G401 (cell line): ENCODE measurements at places on chromosomes 7 and 10. TPM values are rescaled to one million over a fixed set of nuclear protein-coding genes. Genes with fewer than 3 reads are reported as not detected.
A peak's percentile ranks its signal among the peaks of the same experiment; 100 is the strongest.

Gene PNLIPRP1
- not detected in 2 replicates for total RNA-seq

Gene MUC3A
- 0.37 TPM in 1 of 2 replicates, not detected in the other for total RNA-seq

DNA sequence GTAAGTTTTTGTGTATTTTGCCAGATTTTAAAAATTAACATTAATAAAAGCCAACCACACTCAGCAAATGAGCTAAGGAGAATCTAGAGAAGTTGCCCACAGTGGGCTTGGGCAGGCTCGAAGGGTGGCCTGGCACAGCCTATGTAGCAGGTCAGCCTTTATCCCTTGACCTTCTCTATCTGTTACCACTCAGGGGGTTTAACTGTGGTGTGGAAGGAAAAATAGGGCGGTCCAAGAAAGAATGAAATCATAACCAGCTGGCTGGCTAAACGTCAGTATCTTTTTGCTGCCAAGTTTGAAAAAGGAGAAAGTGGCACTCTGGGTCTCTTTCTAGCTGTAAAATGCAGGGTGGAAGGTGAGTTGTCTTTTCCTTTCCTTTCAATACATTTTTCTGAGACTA is 130.3 kb upstream of the ASAH2 start:
- DNase-seq: peak; percentile 36

- no peak for DNase-seq
These were observed 21.6 kb upstream of the FAM180A start for GRCh38 chr7:135770139-135770710.

DNA sequence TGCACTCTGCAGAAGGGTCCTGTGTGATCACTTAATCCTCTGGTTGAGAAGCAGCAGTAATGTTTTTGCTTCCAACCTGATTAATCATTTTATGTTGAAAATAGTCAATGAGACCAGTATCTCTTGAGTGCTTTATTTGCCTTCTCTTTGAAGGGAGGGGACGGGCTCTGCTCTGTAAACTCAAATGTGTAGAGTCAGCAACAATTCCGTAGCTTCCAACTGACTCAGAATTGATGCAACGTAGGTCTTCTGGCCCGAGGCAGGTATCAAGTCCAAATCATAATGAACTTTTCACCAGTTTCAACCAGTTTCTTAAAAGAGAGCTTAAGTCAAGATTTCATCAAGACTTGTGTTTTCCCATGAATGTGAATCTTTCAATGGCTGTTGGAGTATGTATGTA is 26.3 kb downstream of the GUSB start:
- DNase-seq: no peak

- no peak for DNase-seq
These were observed 31.6 kb upstream of the CCDC71L start for GRCh38 chr7:106692450-106693051.

Gene PPIF
- total RNA-seq: 58.4 and 66.1 TPM in 2 replicates

- DNase-seq: no peak
These were observed 6.2 kb downstream of the RARRES2 start for GRCh38 chr7:150335108-150335773.

GRCh38 chr10:91582153-91582554 is 50.7 kb downstream of the PPP1R3C start:
- no peak for DNase-seq

- DNase-seq: no peak
These were observed 15.6 kb upstream of the HECW1 start for GRCh38 chr7:43096875-43097274.

DNA sequence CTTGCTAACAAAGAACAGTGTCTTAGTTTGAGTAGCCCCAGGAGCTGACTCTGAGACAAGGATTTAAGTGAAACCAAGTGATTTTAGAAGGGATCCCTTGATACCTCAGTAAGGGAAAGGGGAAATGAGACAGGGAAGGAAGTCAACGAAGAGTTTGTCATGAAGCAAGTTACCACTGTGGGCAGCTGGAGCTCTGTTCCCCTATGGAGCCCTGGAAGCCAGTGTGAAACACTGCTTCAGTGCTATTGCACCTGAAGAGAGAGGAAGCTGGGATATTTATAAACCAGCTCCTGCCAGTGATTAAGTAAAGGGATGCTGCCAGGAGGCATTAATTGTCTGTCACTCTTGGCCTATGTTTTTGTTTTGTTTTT is 58.9 kb upstream of the WAPL start:
- DNase-seq: no peak

- DNase-seq: no peak
These were observed 21.9 kb downstream of the BNIP3 start for GRCh38 chr10:131959841-131960240.

Gene ZNF488
- not detected in 2 replicates for total RNA-seq

GRCh38 chr7:74230446-74231231 is 20.8 kb downstream of the LAT2 start:
- no peak for DNase-seq

- DNase-seq: no peak
These were observed 45.9 kb upstream of the ATP6V0A4 start for GRCh38 chr7:138843632-138844580.

Gene MNX1
- total RNA-seq: 1.0 and 1.6 TPM in 2 replicates

- no peak for DNase-seq
These were observed 43.3 kb downstream of the GPR37 start for GRCh38 chr7:124722292-124722691.

Gene ZNF107
- total RNA-seq: 4.1 and 7.5 TPM in 2 replicates
